ENCODE measurements at places on chromosomes 12 and 14.

- no peak for DNase-seq
Measured at GRCh38 chr14:105046891-105047282, 18.3 kb downstream of the GPR132 start.

- DNase-seq, result no peak
Measured at GRCh38 chr14:37515771-37516170, 79.3 kb downstream of the FOXA1 start.

- no peak for DNase-seq
Measured at GRCh38 chr14:100363053-100363452, 39.9 kb downstream of the SLC25A47 start.

DNA sequence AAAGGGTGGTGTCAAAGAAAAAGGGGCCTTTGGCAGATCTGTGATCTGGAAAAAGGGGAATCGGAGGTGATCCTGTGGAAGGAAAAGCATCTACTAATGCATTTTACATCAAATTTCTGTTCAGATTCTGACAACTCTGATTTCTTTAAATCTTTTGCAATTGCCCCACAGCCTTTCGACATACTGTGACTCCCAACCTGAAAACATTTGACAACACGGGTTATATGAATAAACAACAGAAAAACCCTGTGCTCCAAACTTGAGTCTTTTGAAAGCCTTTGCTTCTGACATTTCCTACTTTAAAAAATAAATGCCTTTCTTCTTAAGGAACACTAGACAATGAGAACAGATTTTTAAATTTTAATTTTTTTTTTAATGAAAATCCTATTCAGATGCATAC is 231.9 kb upstream of the HMGA2 start:
- no peak for DNase-seq

GRCh38 chr12:66280561-66280960 is 21.7 kb upstream of the HELB start:
- no peak for DNase-seq
